ENCODE measurements at places on chromosomes 2 and 18. TPM values are rescaled to one million over a fixed set of nuclear protein-coding genes. Genes with fewer than 3 reads are reported as not detected.
A peak's percentile ranks its signal among the peaks of the same experiment; 100 is the strongest.

DNA sequence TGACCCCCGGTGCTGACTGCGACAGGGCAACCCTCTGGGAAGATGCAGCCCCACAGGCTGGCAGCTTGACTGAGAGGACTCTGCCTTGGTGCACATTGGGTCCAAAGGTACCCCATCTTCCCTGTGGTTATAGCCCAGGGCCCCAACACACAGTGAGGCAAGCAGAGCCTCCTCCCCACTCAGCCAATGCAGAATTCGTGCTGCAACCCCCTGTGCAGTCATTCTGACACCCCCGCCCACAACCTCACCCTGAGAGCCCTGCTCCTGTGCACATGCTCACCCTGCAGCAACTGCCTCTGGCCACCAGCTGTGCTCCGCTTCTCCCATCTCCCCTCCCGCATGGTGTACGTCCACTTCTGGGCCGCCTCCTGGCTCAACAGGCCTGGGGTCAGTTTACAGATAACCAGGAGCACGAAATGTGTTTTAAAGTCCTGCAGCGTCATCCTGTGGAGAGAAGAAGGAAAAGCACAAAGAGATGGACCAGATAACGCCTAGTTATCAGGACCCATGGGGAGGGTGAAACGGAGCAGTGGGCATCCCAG lies 24.4 kb downstream of the CAPN14 start:
- DNase-seq: no peak

- DNase-seq: no peak
Observed at GRCh38 chr18:10444314-10445006, 10.0 kb upstream of the APCDD1 start.

- DNase-seq: peak; percentile 88
Observed at GRCh38 chr2:190159453-190159852, 96.9 kb upstream of the MSTN start.

- no peak for DNase-seq
Observed at GRCh38 chr18:26746398-26746797, 119.1 kb downstream of the AQP4 start.

DNA sequence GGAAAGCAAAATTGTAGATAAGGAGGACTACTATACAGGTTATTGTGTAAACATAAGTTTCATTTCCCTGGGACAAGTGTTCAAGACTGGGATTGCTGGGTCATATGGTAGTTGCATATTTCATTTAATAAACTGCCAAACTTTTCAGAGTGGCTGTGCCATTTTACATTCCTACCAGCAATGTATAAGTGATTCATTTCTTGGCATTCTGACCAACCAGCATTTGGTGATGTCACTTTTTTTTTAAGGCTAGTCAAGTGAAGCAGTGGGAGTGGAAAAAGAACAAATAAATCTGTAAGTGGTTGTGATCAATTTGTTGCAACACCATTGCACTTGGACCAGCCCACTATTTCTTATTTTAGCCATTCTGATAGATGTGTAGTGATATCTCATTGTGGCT lies 5.2 kb upstream of the CHCHD5 start:
- DNase-seq: no peak

GRCh38 chr2:54015798-54016699 lies 45.3 kb upstream of the PSME4 start:
- DNase-seq: peak; percentile 46

DNA sequence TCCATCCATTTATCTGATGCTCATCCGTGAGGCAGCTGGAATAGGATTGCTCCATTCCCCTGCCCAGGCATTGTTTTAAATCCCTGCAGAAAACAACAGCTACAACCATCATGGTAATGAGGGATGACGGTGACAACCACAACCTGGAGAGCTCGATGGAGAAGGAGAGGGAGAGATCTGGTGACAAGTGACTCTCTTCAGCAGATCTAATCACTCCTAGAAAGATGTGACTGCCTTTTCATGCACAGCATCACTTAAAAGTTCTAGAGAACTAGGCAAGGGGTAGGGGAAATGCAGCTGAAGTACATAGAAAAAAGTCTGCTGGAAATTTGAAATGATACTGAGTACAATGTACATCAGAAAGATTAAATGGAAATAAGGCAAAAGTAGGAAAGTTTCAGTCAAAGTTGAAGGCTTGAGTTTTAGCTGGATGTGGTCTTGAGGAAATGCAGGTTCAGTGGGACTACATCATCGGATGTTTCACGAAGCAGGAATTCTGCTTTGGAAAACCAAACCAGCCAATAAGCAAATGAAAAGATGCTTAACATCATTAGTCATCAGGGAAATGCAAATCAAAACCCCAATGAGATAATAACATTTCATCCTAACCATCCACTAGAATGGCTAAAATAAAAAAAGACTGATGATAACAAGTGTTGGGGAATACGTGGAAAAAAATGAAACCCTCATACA lies 6.8 kb upstream of the ARHGAP25 start:
- DNase-seq: no peak

DNA sequence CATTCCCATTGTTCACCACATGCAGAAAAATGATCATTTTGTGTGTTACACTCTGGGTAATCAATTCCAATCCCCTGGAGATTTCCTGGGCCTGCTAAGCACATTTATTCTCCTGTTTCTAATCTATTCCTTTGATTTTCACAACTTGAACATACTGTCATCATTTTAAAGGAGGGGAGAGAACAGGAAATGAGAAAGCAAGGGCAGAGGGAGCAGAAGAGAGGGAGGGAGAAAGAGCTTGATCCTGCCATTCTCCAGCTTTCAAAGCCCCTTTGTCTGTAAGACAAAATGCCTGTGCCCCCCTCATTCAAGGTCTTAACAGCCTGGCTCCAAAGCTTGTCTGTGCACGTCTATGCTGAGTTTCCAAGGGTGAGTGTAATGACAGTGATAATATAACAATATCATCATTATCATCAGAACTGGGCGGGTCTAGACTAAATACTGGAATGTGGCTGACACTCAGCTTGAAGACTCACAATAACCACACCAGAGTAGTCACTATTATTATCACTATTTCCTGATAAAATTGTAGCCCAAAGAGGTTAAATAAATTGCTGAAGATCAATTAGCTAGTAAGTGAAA lies 164.4 kb upstream of the KLHL29 start:
- no peak for DNase-seq

DNA sequence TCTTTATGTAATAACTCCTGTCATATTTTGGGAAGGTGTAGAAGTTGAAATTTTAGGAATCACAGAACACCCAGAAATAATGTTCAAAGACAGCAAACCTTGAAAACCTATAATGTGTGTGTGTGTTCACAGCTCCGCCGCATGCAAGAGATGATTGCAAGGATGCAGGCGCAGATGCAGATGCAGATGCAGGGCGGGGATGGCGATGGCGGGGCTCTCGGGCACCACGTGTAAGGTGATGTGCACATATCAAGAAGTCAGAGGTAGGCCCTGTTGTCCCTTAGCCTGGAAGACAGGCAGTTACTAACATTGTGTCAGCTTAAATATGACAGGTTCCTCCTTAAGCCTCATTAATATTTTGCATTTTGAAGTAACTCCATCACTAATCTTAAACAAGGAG lies 6.1 kb upstream of the FARP2 start:
- no peak for DNase-seq

GRCh38 chr2:31931916-31932315 lies 78.9 kb downstream of the MEMO1 start:
- no peak for DNase-seq

GRCh38 chr2:136171223-136171622 lies 53.3 kb upstream of the CXCR4 start:
- DNase-seq: no peak

- peak; percentile 35 for DNase-seq
Observed at GRCh38 chr2:157194097-157194688, 63.3 kb upstream of the GALNT5 start.

DNA sequence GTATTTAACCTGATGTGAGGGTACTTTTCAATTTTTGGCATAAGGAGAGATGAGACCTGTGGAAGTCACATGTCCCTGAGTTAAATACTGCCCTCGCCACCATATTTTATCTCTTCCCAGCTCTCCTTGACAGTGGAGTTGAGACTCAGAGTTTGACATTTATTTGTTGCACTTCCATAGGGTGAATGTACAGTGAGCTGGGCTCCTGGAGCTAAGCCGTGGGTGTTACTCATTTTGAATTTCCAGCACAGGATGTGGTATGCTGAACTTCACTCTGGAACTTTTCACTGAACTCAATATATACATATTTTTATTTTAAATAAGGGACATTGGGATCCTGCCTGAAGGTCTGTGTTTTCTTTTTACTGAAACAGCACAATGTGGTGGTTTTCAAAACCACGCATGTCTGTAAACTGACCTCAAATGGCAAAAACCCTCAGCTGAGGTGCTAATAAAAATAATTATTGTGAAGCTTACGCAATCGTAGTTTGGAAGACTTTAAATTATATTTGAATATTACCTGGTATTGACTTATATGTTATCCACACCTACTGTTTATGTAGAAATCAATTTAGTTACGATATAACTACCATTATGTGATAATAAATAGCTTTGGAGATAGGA lies 12.1 kb downstream of the RNF144A start:
- no peak for DNase-seq

RAD51AP2 gene
- 0.05 TPM for polyA plus RNA-seq

CIB4 gene
- polyA plus RNA-seq: not detected

ADCYAP1 gene
- 0.82 TPM for polyA plus RNA-seq

ZSWIM2 gene
- not detected for polyA plus RNA-seq

HOXD12 gene
- not detected for polyA plus RNA-seq

CCL20 gene
- 2.2 TPM for polyA plus RNA-seq

KCNF1 gene
- 3.9 TPM for polyA plus RNA-seq

ACMSD gene
- polyA plus RNA-seq: 0.92 TPM

SLC40A1 gene
- polyA plus RNA-seq: 34.5 TPM
